ENCODE measurements at places on chromosomes 2 and 18.
A peak's percentile ranks its signal among the peaks of the same experiment; 100 is the strongest.

DNA sequence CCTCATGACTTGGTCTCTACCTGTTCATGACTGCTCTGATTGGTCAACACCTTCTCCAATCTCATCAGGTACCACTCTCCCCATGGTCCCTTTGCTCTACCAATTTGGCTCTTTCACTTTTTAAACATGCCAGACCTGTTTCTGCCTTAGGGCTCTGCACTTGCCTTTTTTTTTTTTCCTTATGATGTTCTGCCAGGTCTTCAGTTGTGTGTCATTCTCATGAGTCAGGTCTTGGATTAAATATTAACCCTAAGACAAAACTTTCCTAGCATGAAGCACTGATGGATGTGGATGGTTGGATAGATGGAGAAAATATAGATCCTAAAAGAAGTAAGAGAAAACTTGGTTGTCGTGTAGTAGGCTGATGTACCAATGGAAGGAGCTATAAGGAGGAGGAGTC lies 219.3 kb downstream of the TTC32 start:
- DNase-seq = no peak

DNA sequence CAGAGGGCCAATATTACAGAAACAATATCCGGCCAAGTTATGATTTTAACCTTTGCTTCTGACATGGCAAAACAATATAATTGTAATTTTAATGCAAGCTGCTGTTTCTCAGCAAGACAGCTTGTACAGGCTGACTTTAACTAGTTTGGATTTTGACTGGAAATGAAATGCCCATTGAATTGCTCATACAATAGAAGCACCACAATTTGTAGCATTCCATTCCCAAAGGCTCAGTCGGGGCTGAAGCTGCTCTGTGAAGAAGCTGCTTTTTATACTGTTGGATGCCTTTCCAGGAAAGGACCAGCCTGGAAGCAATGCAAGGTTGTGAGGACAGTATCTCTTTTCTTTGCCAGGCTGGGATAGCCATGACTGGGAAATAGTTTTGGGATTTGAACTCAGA lies 677.0 kb upstream of the FANCL start:
- DNase-seq = no peak

DNA sequence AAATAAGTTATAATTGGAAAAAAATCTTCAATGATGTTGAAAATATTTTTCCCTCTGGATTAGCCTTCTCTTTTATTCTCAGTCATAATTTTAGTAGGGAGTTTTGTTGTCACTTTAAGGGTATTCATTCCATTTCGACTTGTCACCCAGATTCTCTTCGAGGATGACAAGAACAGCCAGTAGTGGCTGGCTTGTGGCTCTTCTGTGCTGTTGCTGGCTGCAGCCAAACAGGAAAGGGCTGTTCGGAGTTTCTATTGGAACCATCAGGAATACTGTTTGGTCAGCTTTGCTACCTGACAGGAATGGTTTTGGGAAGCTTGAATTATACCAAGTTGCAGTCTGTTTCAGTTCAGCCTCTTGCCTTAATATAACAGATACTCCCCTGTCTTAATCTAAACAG lies 41.6 kb downstream of the MGAT5 start:
- no peak for DNase-seq

- DNase-seq = no peak
These were observed 79.8 kb downstream of the MOGAT1 start for GRCh38 chr2:222751238-222751637.

- peak; percentile 38 for DNase-seq
These were observed 6.2 kb downstream of the MRPS5 start for GRCh38 chr2:95115418-95115817.

DNA sequence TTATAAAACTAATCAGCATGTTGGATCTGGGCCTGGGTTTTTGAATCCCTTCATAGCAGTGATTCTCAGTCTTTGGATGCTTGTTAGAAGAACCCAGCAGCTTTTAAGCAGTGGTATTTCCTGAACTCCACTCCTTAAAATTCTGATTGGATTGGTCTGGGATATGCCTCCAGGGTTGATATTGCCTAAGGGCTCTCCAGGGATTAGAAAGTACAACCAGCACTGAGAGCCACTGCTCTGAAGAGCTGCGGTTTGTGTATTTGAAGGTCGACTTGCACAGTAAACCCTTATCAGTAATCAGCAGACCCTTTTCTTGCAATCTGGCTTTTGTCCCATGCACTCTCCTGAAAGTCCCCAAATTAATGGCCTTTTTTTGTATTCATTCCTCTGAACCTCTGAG lies 17.0 kb upstream of the RBMS1 start:
- DNase-seq = no peak

Data from GM12892 (cell line).